ENCODE measurements at places on chromosomes 12 and 14.
A peak's percentile ranks its signal among the peaks of the same experiment; 100 is the strongest.

DNA sequence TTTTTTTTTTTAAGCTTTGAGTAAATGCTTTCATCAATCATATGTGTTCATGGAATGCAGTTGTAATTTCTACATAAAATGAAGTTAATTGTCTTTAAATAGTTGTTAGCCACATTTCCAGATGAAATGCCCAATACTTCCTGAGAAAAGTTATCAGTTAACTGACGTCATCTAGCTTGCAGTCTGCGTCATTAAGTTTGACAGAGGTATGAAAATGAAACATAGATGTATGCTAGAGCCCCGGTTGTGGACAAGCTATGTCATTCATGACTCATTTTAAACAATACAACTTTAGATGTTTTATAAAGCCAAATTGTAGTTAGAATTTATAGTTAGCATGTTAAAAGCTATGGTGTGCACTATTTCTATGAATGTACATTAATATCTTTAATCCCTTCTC is 90.7 kb downstream of the PLEKHA5 start:
- no peak for DNase-seq

DNA sequence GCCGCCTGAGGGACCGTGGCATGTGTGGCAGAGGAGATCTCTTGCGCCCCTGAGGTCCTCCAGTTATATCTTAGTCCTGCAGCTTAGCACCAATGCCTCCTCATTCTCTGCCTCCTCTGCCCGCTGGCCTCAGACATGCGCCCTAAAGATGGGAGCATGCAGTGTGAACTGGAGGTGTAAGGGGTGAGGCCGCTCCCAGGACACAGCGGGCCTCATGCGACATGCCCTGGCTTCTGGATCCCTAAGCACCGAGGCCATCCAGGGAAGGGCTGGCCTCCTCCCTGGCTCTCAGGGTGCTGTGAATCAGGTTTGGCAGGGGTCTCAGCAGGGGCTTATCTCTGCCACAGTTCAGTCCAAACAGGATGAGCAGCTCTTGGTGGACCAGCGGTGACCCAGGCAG is 86.9 kb downstream of the CACNA1C start:
- DNase-seq, result no peak

DNA sequence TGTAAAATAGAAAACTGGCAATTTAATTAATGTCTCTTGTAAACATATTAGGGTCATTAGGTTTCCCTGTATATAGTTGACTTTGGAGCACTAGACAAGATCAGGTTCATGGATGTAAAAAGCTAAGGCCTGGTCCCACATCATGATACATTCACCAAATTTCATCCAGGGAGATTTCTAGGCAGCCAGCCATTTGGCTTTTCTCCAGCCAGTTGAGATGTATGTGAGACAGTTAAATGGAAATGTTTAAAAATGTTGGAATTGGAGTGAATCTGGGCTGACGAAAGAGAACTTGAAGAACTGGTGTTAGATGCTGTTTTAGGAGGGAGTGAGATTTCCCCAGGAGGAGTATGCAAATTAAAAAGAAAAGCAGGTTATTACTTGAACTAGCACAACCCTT is 41.8 kb upstream of the CLEC14A start:
- DNase-seq, result no peak

GRCh38 chr12:49548481-49548821 is 9.6 kb downstream of the KCNH3 start:
- DNase-seq, result no peak

GRCh38 chr14:75001261-75001660 is 1.5 kb upstream of the EIF2B2 start:
- no peak for DNase-seq

GRCh38 chr12:104090685-104091084 is 26.4 kb downstream of the HCFC2 start:
- no peak for DNase-seq

- no peak for DNase-seq
Measured at GRCh38 chr14:91254461-91254860, 10.0 kb upstream of the GPR68 start.

GRCh38 chr12:112353393-112353792 is 28.8 kb downstream of the HECTD4 start:
- DNase-seq, result no peak

DNA sequence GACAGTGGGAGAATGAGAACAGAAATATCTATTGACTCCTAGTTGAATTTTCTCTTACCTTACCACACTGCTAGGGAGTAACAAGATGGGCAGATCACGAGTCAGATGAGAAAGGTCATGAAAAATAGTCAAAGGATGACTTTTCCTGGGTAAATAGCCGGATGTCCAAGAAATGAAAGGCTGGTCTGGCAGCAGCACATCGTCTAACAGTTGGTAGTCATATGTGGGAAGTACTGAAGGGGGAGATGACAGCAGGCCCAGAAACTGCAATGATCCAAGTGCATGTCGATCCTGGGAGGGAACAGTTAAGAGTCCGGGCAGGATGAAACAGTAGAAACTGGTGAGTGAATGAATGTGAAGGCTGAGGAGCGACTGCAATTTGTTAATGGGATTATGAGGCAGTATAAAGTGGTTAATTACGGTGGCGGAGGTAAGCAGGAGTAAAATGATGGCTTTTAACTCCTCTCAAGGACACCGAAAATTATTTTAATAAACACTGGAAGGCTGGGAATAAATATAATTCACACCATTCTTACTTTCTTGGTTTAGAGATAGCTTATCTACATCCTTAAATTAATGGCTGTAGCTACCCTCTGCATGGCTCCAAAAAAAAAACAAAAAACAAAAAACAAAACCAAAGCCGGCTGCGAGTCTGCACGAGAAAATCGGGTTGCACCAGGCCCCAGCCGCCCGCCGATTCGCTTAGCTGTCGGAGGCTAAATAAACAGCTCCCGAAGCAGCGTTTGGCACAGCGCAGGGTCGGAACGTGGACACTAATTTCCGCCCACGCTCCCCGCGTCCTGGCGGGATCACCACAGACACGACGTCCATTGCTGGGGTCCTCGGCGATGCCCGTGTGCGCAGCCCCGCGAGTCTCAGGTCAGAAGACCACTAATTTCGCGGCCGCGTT is 1.0 kb upstream of the ERC1 start:
- DNase-seq, result peak; percentile 82

DNA sequence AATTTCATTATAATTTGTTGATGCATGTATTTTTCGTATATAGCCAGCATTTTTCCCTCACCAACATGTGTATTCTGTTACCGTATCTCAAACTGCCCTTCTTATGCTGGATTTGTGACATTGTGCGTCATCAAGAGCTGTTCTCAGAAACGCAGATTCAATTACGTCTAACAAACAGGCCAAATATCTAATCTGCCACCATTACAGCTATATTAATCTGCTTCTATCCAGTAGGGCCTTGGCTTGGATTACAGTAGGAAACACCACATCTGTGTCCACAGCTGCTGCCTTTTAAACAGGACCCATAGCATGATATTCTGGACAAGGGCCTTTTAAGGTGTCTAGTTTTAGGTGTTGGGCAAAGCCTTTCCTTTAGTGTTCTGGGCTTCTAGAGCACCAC is 140.6 kb downstream of the PDE3A start:
- no peak for DNase-seq

DNA sequence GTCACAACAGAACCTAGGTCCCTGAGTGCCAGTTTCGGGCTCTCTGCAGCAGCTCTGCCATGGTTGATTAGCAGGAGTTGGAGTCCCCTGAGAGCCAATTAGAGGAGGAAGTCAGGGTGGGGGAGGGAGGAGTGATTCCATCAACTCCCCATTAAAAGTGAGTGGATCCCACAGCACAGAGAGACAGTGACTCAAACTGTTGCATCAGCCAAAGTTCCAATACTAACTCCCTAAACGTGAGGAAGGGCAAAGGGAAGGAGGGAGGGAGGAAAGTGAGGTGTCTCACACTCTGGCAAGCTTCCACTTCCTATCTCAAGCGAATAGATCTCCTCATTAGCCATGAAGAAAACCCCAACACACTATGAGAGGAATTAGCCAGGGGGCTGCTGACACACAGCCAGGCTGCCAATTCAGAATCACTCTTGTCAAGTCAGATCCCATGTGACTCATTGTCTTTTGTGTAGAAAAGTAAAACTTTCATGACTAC is 23.6 kb downstream of the OR11H4 start:
- no peak for DNase-seq

DNA sequence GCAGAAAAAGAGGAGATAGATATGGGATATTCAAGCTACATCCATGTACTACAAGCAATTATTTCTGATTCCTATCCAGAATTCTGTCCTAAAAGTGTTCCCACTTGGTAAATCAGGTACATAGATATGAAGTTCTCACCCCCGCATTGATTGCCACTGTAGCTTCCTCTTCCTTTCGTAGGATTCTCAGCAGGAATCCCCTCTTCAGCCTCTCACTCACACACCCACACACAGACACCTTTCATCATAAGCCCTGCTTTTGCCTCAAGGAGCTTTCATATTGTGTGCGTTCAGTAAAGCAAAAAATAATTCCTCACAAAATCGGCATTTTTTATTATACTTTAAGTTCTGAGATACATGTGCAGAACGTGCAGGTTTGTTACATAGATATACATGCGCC is 69.8 kb downstream of the ANO4 start:
- DNase-seq, result no peak

GRCh38 chr14:91369628-91370445 is 47.8 kb downstream of the CCDC88C start:
- DNase-seq, result no peak

GRCh38 chr12:111287125-111287900 is 81.6 kb downstream of the PHETA1 start:
- no peak for DNase-seq

DNA sequence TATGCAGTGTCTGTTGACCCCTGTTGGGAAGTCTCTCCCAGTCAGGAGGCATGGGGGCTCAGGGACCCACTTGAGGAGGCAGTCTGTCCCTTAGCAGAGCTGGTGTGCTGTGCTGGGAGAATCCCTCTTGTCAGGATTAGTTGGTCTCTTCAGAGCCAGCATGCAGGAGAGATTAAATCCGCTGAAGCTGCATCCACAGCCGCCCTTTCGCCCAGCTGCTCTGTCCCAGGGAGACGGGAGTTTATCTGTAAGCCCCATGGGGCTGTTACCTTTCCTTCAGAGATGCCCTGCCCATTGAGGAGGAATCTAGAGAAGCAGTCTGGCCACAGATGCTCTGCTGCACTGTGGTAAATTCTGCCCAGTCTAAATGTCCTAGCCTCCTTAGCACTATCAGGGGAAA is 13.1 kb upstream of the KLRC1 start:
- DNase-seq, result no peak

DNA sequence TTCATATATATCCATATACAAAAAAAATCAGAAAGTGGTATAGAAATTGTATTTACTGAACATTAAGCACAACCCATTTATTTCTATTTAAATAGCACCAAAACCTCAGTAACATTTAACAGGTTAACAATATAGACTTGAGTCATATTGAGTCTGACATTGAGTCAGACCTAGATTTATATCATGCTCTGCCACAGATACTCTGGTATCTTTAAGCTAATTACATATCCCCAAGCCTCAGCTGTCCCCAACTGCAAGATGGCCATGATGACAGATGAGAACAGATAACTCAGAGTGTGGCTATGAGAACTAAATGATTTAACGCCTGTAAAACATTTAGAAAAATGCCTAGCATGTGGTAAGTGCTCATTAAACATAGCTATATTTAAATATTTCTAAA is 40.3 kb downstream of the IFNG start:
- DNase-seq, result no peak
